ENCODE measurements at places on chromosomes 5 and 9.

DNA sequence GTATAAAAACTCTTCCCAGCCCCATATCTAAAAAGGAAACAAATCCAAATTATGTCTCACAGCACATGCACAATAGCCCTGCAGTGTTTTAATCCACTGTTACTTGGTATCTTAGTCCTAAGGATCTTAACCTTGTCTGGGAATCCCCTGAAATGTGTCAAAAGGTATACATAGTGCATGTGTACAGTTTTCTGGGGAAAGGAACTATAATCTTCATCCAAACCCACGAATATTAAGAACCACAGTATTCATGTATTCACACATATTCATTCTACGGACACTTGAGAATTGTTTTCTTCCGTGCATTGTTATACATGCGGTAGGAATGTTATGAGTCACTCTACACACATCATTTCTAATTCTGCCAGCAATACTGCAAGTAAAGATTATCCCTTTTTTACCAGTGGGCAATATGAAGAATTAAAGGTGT is 47.8 kb upstream of the SNX2 start:
- DNase-seq, result no peak

DNA sequence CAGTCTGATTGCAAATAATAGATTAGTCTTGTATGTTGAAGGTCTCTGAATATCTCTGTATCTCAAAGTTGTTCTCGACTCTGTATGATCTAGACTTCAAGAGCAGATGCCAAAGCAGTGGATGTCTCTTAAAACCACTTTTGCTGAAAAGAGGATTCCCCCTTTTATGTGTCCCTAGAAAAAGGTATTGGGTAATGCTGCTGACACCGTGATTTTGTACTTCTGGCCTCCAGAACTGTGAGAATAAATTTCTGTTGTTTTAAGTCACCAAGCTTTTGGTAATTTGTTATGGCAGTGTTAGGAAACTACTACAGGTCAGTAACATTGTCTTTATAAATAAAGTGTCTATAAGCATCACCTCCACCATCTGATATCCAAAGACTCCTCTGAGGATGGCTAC is 85.3 kb upstream of the PIK3R1 start:
- DNase-seq, result no peak

GRCh38 chr5:73534011-73534644 is 31.3 kb downstream of the ANKRA2 start:
- DNase-seq, result no peak

DNA sequence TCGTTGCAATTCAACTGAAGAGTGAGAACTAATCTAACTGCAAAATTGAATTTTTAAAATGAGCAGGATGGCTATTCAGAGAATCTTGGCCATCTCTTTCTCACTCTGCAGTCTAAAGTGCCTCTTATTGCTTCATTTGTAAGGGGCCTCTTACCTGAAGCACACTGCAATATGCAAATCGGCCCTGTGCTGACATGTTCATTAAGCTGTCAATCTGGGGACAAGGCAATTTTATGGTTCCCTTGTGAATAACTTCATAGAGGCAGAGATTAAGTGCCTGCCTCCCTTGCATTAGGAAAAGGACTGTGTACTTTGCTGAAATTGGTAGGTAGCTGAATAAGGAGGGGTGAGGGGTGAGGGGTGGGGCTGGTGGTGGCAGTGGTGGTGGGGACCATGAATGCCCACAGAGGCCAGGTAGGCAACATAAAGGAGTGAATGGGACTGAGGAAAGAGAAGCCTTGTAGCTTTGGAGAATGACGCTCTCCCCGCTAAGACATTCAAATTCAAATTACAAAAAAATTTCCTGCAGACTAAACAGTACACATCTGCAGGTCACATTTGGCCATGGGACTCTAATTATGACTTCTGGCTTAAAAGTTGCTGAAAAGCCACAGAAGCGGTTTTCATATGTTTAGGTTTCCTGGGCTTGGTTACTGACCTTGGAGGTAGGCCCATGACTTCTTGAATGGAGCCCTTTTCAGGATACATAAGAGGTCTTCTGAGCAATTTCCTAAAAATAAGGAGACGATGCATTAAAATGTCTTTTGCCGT is 25.0 kb downstream of the TNFSF8 start:
- DNase-seq, result no peak

DNA sequence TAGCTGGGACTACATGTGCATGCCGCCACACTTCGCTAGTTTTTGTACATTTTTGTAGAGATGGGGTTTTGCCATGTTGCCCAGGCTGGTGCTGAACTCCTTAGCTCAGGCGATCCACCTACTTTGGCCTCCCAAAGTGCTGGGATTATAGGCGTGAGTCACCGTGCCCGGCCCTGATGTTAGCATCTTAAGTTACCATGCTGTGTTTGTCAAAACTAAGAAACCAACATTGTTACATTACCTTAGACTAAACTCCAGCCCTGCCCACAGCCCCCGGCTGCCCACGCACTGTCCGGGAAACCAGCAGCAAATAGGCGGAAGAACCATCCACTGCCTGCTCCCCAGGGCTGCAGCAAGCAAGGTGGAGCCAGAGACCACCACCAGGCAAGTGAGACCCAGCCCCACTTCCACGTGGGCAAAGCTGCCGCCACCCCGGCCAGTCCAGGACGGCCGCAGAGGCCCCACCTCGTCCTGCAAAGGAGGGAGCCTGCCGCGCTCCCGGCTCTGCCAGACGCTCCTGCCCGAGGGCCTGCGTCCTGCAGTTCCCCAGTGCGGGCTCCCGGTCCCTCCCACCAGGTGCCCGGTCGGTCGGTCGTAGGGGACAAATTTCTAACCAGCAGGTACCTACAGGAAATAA is 35.7 kb upstream of the TXN start:
- no peak for DNase-seq

GRCh38 chr5:72477644-72478043 is 29.6 kb downstream of the ZNF366 start:
- DNase-seq, result no peak

DNA sequence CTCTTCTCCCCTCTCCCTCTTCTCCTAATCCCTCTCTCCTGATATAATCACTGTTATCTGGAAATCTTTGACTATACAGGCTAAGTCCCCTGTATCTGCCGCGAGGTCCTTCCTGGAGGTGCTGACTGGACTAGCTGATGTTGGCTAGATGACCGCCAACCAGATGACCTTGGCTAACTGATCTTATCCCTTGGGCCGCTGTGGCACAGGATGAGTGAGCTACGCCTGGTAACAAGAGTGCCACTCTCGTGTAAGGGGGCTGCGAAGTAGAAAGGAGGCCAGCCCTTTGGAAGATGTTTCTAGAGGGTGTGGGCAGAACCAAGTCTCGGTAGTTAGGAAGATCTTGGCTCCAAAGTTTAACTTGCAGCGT is 345 bp upstream of the PRRC1 start:
- no peak for DNase-seq

DNA sequence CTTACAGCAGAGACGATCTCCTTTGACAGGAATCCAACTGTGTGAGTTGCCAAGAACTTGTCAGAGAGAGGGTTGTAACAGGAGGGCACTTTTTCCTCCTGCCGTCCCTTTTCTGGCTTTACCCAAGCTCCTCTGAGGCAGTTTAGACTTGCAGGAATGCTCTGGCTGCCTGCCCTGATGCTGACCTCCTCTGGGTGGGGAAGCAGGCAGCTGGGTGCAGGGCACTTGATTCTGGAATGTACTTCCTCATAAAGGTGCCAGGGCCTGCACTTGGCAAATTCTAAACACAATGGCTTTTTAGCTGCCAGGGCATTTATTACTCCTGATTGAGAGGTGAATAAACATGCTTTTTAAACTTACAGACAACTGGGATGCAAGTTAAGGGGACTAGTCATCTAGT is 190.4 kb downstream of the EPB41L4A start:
- DNase-seq, result peak; percentile 88

GRCh38 chr9:134966270-134966669 is 48.6 kb upstream of the FCN1 start:
- no peak for DNase-seq

DNA sequence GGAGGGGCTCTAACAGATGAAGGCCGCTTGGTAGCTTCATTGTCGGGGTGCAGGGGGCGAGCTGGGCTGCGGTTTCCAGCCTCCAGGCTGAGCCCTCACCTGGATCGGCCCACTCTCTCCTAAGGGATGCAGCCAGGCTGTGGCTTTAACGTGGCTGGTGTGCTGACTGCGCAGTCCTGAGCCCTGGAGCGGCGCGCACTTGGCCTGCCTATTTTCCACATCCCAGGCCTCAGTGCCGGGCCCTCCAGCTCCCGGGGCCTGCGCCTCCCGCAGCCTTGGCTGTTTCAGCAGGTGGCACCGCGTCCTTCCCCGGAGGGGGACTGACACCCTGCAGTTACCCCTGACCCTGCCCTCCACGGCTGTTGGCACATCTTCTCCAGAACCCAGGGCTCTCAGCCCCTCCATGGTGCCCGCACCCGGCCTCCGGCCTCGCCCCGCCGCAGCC is 1.4 kb downstream of the RNU6ATAC start:
- no peak for DNase-seq

GRCh38 chr9:100669968-100670367 is 92.1 kb downstream of the CAVIN4 start:
- DNase-seq, result no peak

- DNase-seq, result no peak
Measured at GRCh38 chr5:147223343-147223742, 11.5 kb upstream of the STK32A start.

- no peak for DNase-seq
Measured at GRCh38 chr5:43658509-43658908, 55.5 kb downstream of the NNT start.

DNA sequence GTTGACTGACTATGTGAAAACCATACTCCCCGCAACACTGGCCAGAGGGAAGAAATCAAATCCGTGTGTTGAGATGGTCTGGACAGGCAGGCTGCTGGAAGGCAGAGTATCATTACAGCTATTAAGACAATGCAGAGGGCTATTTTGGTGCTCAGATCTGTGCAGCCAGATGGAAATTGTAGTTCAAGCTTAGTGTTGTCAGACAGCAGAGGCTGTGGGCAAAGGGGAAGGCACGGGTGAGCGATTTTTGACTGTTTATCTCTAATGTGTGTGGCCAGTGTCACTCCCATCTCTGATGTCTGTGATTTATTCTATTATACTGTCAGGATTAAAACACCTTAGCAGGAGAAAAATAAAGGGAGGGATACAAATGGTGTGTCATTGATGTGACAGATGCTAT is 984.4 kb upstream of the WWC1 start:
- no peak for DNase-seq

DNA sequence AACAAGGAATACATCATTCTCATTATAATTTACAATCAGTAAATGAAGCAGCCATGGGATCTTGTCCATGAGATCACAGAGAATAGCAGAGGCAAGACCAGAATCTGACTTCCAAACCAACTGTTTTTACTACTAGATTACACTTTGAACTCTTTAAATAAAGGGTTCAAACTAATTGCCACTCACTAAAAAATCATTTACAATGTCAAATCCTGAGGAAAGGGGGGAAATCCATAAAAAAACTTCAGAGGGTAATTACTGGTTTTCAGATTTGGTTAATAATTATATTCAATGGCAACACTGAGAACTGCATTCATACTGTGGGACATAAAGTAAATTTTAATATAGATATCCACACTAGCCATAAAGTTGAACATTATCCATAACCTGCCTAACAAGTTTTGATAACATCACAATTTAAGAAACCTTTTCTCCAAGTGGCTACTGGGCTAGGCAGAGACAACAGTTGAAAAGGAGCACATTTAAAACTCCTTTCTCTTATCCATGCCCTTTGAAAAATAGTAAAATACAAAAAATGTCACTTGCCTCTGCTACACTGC is 15.9 kb downstream of the PLPP1 start:
- no peak for DNase-seq

GRCh38 chr5:139164020-139164419 is 34.1 kb downstream of the SIL1 start:
- DNase-seq, result no peak

GRCh38 chr5:143462431-143462830 is 58.9 kb upstream of the NR3C1 start:
- DNase-seq, result no peak

- DNase-seq, result no peak
Measured at GRCh38 chr9:126439883-126440653, 113.4 kb downstream of the MVB12B start.

GRCh38 chr5:11075035-11075805 is 314.2 kb upstream of the DAP start:
- no peak for DNase-seq

DNA sequence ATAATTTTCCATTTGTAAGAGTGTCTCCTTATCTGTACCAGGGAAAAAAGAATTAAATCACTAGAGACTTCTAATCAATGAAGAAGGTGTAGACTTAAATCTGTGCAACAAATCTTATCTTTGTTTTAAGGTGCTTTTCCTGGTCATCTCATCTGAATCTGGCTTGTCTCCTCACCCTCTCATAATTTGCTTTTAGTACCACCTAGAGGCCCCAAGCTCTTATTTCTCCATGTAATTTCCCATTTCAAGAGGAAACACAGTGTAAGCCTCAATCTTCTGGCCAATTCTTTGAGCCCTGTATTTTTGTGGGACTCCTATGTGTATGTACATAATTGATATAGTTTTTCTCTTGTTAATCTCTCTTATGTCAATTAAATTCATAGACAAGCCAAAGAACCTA is 1975.3 kb upstream of the CDH6 start:
- DNase-seq, result no peak

- no peak for DNase-seq
Measured at GRCh38 chr5:158473016-158473635, 614.2 kb upstream of the CLINT1 start.

GRCh38 chr9:130034570-130034969 is 8.4 kb downstream of the FNBP1 start:
- DNase-seq, result no peak

- DNase-seq, result no peak
Measured at GRCh38 chr9:130275156-130275555, 9.6 kb downstream of the HMCN2 start.

- DNase-seq, result no peak
Measured at GRCh38 chr5:144035046-144035740, 135.3 kb downstream of the YIPF5 start.

- DNase-seq, result no peak
Measured at GRCh38 chr5:31453522-31453921, 78.4 kb downstream of the DROSHA start.

DNA sequence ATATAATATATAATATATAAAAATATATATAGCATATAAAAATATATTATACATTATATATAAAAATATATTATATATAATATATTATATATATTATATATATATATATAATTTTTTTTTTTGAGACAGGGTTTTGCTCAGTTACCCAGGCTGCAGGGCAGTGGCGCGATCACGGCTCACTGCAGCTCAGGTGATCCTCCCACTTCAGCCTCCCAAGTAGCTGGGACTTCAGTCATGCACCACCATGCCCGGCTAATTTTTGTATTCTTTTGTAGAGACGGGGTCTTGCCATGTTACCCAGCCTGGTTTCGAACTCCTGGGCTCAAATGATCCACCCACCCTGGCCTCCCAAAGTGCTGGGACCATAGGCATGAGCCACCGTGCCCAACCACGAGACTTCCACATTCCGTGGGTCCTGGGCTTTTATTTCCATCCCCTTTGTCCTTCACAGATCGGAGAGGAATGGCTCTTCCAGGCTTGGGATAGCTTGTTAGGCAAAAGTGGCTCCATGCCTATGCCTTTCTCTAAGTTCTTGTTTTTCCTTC is 62.0 kb upstream of the IER5L start:
- no peak for DNase-seq

- DNase-seq, result no peak
Measured at GRCh38 chr9:82706786-82707185, 356.2 kb downstream of the RASEF start.

All from transverse colon (tissue), 4 donors.